ENCODE measurements at places on chromosomes 6 and 20.

- DNase-seq, result no peak
Observed at GRCh38 chr6:112485120-112485826, 138.1 kb downstream of the RFPL4B start.

DNA sequence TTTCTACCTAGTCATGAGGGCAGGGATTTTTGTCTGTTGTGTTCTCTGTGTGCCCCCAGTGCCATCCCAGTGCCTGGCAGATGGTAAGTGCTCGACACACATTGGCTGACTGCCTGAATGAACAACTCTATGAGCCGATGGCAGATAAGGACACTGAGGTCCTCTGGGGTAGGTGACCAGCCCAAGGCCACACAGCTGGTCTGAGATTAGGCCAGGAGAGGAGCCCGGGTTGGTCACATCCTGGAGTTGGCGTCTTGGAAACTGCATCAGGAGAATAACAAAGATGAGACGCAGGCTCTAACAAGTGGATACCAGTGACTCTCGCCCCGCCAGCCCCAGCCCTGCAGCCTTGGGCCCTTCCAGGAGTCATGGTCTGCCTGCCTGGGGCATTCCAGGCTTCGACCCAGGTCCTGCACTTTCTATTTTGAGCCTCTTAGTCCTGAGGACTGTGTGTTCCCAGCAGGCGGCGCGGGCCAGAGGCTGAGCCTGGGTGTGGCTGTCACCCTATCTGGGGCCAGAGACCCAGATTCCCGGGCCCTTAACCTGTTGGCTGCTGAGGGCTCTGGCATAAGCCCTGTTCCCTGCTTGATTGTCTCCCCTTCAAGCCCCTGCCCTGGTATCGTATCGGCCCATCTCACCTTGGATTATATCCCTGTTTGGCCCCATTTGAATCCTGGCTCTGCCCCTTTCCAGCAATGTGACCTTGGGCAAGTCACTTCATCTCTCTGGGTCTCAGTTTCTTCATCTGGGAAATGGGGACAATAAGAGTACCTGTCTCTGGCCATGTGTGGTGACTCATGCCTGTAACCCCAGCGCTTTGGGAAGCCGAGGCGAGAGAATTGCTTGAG, 88.3 kb downstream of the CEBPB start:
- DNase-seq, result no peak

DNA sequence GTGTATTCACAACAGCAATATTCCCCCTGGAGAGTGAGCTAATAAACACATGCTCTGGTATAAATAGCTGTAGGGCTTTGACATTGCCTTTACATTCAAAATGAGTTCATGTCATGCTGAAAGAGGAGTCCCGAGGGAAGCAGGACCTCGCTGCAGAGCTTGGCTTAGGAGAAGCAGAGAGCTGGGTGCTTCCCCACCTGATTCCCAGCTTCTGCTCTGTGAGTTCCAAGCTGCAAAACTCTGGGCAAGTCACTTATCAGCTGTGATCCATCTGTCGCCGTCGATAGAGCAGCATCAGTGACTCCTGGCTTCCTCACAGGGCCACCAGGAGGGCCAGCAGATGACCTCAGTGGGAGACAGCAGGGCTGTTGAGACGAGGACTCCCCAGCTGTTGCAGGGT, 241.8 kb downstream of the ANKRD60 start:
- no peak for DNase-seq

DNA sequence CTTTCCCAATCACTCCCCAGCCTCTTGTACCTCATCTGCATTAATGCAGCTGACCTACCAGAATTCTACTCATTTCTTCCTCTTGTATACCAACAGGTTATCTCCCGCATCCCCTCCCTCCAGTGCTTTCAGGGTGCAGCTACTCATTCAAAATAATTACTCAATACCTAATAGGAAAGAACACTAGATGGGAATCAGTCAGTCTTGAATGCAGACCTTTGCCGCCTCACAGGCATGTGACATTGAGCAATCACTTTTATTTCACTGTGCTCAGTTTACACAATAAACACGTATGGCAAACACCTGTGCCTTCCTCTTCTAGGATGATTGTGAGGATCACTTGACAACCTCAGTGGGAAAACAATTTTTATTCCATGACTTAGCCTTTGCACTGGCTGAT, 13.3 kb downstream of the ZSCAN31 start:
- no peak for DNase-seq

DNA sequence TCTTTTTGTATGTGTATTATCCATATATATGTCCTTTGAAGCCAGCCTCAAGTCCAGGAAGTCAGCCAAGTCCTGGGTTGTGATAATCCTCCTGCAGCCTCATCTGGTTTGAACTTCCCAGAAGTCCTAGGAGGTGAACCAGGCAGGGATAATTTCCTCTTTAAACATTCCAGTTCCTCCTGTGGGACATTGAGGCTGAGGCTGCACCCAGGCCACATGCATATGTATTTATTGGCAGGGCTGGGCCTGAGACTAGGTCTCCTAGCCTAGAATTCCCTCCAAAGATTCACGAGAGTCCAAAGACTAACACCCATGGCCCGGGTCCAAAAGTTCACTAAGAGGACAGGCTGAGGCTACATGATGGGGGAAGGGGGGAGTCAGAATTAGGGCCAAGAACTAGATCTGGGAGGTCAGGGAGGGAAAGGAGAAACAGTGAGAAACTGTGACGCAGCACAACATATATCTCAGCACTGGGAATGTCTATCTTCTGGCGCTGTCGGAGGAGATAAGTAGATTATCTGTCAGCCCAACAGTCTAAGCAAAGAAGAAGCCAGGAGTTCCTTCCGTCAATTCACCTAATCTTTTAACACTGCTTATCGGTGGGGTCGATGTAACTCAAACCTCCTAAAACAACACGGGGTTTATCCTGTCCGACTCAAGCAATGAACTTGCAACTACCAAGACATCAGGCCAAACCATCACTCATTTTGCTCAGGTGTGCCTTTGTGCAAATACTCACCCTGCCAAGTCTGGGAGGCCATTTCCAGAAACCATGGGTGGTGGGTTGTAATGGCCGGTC, 43.3 kb downstream of the SNX5 start:
- DNase-seq, result no peak

- DNase-seq, result peak; percentile 62
Observed at GRCh38 chr20:64102647-64103354, 4.6 kb downstream of the NPBWR2 start.

- DNase-seq, result no peak
Observed at GRCh38 chr20:19025430-19026120, 186.9 kb upstream of the SLC24A3 start.

DNA sequence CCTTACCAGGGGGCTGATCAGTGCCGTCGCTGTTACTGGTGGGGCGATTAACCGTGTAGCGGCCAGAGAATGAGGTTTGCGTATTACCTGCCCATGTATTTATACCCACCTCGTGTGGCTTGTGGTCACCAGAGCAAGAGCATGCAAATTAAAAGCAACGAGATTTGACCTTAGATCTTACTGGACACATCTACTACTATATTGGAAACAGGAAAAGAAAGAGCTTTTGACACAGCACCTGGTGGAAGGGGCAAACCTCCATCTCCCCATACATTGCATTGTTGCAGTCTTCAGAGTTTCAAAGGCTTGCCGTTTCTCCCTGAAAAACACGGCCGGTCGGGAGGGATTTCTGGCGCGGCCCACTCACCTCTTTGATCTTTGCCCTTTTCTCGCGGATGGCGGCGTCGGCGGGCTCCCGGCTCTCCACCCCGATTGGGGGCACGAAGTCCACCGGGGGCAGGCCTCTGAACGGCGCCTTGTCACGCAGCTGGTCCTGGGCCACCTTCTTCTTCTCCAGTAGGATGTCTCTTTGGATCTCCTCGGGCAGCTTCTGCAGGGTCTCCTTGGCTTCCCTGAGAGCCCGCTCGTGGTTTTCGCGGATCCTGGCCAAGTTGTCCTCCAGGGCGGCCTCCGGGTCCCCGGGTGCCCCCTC, 1.3 kb downstream of the MAN1A1 start:
- peak; percentile 77 for DNase-seq

DNA sequence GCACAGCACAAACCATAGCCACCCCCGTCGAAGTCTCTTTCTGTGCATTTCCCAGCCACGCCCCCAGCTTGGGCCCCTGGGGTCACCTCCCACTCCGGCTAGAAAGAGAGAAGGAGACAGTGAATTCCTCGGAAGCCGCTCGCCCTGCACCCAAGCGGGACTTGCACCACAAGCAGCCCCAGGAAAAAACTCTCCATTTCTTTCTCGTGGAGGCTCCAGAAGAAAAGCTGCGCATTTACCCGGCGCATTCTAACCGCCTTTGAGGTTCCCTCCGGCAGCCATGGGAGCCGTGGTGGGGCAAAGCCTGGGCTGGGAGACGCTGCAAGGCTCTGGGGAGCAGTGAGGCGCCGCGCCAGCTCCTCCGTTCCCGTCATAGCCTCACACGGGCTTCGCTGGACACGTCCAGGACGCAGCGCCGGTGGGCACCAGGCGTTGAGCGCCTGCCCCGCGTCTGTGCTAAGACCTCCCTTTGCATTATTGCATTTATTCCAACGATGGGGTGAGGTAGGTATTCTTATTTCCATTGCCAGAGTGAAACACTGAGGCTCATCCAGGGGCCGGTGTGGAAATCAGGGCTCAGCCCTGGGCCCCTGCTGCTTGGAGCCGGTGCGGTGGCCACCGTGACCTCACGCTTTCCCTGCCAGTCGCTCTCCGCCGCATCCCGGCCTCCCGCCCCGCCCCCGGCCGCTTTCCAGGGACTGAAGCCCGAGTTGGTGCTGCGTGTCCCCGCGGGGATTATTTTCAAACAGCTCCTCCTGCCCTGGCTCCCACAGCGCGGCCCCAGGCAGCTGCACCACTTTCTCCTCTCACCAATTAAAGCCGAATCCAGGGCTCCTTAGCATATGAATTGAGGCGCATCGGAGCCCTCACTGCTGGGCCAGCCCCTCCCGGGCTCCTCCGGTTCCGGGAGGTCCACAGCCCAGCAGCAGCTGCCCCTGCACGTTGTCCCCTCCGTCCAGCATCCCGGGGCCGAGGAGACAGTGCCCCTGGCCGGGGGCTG, 148.3 kb upstream of the AFDN start:
- DNase-seq, result no peak

DNA sequence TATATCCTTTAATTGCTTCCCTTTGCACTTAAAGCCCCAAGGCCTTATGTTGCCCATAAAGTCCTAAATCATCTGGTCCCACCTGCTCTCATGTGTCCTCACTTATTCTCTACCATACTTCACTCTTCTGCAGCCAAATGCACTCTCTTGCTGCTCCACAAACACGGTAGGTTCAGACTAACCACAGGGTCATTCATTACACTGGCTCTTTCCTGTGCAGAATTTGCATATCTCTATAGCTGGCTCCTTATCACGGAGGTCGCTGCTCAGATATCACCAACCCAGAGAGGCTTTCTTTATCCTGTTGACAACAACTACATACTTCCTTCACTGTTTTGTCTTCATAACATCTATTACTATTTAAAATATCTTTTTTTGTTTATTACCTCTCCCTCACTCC, 86.8 kb downstream of the MOXD1 start:
- no peak for DNase-seq

DNA sequence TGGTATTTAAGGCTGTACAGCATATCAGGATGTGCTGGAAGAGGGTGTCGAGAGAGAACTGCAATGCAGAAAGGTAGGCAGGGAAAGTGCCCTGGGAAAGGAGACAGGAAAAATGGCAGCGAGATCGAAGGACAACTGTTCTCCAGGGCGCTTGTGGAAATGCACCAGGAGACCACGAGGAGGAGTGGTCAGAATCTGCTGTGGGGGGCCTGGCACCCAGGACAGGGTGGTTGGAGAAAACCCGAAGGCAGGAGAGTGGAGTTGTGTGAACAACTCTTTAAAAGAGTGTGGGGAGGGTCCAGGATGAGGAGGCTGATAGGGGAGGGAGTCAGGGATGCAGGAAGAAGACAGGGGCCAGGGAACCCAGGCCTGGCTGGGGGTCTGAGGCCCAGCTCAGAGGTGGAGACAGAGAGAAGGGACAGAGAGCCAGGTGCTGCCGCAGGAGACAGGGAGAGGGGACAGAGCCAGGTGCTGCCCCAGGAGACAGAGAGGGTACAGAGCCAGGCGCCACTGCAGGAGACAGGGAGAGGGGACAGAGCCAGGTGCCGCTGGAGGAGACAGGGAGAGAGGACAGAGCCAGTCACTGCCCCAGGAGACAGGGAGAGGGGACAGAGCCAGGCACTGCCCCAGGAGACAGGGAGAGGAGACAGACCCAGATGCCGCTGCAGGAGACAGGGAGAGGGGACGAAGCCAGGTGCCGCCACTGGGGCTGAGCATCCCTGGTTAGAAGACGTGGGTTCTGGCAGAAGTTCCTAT, 9.3 kb downstream of the SLC22A1 start:
- no peak for DNase-seq

- no peak for DNase-seq
Observed at GRCh38 chr6:79586548-79586947, 44.6 kb upstream of the SH3BGRL2 start.

DNA sequence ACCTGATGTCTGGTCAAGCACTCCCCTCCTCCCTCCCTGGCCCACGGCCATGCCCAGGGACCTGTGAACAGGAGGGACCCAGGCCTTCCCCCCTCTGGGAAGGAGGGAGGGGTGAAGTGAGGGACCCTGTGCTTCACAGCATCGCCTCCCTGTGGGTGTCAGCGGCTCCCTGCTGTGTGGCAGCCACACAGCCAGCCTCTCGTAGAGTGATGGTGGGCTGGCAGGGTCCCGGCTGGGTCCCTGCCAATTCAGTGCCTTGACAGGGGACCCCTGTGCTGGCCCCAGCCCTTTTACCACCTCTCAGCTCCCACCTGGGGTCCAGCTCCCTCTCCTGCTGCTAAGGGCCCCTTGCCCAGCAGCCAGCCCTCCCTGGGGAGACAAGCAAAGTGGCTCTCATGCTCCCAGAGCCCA, 31.3 kb upstream of the GRM4 start:
- DNase-seq, result peak; percentile 44

DNA sequence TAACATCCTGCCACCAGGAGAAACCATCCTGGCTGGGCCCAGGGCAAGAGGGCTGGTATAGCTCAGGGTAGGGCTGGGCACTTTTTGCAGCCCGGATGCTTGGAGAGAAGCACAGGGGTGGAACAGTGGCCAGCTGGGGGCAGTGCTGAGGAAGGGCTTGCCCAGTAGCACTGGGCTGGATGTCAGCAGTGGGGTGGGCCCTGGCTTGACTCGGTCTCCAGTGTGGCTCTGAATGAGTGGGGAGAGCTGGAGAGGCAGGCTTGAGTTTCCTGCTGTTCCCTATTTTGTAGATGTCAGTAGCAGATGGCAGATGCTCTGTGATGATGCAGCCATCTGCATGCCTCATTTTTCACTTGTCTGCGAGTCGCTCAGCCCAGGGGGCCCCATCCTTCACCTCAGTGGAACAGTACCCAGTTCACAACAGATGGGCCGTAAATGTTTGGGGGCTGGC, 56.3 kb upstream of the TULP1 start:
- DNase-seq, result peak; percentile 76

- no peak for DNase-seq
Observed at GRCh38 chr6:72525821-72526510, 95.9 kb upstream of the KCNQ5 start.
